ENCODE measurements at places on chromosomes 1 and 21.

- DNase-seq = no peak
Observed at GRCh38 chr1:31476891-31477846, 64.2 kb downstream of the SERINC2 start.

GRCh38 chr1:230800891-230801840 lies 54.0 kb downstream of the CAPN9 start:
- no peak for DNase-seq

DNA sequence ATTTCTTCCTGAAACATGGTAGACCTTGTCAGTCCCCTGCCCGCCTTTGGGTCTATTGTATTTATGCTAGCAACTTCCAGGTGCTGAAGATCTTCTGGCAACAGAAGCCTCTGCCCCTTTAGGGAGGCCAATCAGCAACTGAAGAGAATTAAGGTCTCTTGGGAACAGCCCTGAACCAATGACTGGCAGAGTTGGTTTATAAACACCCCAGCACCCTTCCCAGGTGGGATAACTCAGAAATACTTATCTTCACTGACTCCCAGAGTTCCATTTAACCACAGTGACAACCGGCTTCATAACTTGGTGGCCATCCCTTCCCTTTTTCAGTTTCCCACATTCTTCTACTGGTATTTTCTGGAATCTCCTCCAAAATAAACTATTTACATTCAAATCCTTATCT lies 27.2 kb upstream of the TMCO1 start:
- no peak for DNase-seq

DNA sequence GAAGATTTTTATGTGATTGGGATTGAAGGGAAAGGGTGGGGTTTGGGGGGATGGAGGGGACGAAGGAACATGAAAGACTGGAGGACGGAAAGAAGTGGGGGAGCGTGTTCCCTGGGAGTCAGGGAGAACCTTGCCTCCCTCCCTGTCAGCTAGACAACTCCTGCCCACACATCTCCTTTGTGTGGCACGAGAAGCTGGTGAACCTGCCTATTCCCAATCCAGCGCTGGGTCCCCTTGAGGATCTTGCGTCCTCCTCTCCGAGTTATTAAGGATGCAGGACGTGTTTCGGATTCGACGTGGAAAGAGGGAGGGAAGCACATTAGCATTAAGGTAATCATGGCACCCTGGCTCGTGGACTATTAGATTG lies 1.4 kb downstream of the LRRC7 start:
- no peak for DNase-seq

- no peak for DNase-seq
Observed at GRCh38 chr1:245671966-245672767, 517.4 kb downstream of the KIF26B start.

GRCh38 chr1:182680901-182681567 lies 3.4 kb downstream of the RGS8 start:
- DNase-seq = no peak

- DNase-seq = no peak
Observed at GRCh38 chr21:36075171-36075570, 5.3 kb downstream of the CBR1 start.

DNA sequence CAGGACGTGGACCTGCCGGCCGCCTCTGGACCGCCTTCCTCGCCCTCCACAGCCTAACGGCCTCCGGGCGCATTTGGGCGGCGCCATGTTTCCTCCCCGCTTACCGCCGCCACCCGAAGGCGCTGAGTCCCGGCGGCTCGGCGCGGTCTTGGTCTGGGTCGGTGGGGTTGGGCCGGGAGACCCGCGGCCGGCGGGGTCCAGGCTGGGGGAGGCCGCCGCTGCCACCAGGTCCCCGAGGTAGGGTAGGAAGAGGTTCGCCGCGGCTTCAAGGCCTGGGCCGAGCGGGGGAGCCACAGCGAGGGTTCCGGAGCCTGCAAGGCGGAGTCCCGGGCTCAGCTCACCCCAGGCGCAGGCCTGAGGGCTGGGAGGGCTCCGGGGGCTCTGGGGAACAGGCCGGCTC lies 5.5 kb downstream of the OR2C3 start:
- no peak for DNase-seq

DNA sequence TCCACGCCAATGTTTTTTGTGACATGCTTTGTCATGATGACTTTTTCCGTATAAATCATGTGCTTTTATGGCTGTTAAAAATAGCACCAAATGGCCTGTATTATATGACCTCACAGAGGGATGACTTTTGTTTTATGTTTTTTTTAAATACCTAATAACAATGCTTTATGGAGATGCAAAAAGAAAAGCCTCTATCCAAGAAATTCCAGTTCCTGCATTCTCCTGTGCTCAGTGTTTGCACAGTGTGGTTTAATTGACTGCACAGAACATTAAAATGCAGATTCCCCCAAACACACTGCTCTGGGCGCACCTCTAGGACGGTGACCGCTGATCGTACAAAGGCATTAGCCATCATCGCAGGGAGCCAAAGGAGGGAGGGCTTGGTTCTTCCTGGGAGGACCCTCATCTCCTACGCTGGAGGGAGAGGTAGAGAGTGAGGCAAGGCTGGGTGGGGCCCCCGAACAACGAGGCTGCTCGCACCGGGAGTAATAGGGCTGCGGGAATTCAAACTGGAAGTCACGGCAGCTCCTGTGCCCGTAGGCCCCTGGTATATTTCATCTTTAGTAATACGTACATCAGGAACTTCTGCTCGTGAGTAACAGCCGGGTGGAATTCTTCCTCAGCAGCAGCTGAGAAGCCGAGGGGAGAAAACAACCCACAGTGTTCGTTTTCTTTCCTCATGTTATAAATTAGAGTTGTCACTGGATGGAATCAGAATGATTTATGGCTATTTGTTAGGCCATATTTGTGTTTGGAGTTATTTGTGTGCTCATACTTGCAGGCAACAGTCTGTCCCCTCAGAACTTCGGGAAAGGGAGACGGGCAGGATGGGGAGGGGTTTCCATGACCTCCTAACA lies 465.6 kb downstream of the CAMTA1 start:
- no peak for DNase-seq

DNA sequence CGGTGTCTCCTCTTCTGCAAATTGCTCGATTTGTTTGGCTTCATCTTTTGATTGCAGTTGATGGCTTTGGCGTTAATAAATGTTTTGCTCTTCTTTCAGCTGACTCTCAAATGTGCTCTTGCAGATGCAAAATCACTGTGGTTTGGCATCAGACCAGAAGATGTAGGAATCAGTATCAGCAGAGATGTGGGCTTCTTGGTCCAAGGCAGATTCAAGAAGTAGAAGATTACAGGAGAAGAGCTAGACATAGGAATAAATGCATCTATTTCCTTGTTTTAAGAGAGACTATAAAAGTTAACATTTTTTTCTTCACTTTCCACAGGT lies 59.8 kb upstream of the BACH1 start:
- DNase-seq = no peak

DNA sequence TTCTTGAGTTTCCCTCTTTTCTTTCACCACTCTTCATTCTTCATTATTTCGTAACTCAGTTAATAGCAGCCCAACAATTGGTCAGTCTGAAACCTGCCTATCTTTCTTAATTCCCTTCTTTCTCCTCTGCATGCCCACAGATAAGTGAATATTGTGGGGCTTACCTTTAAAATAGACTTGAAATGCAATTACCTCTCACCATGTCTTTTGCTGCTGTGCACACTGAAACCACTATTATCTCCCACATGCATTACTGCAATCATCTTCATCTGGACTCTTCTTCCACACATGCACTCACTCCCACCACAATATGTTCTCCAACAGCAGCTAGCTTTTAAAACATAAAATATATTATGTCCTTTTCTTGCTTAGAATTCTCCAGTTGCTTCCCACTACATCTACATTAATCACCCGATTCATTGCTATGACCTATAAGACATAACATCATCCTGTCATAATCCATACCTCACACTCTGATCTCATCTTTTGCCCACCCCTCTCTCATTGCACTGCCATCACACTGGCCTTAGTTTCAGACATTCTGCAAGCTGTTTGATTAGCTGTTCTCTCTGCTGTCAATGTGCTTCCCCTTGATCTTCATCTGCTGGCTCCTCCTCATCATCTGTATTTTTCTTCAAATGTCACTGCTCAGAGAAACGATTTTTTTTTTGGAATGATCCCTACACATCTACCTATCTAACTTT lies 304.8 kb downstream of the PTPRC start:
- no peak for DNase-seq

GRCh38 chr1:225899044-225899925 lies 10.3 kb upstream of the LEFTY1 start:
- no peak for DNase-seq

- no peak for DNase-seq
Observed at GRCh38 chr21:36551321-36551720, 71.4 kb upstream of the CLDN14 start.

GRCh38 chr1:59997479-59998115 lies 71.0 kb upstream of the CYP2J2 start:
- DNase-seq = no peak
